ENCODE measurements at places on chromosomes 13 and 19.

GRCh38 chr13:109592770-109593169 is 193.6 kb downstream of the IRS2 start:
- DNase-seq = no peak

GRCh38 chr13:110546926-110547325 is 14.6 kb downstream of the RAB20 start:
- DNase-seq = no peak

GRCh38 chr19:39087907-39088686 is 3.9 kb downstream of the ACP7 start:
- no peak for DNase-seq

- DNase-seq = no peak
These were observed 180.1 kb downstream of the NUFIP1 start for GRCh38 chr13:44809190-44809589.

DNA sequence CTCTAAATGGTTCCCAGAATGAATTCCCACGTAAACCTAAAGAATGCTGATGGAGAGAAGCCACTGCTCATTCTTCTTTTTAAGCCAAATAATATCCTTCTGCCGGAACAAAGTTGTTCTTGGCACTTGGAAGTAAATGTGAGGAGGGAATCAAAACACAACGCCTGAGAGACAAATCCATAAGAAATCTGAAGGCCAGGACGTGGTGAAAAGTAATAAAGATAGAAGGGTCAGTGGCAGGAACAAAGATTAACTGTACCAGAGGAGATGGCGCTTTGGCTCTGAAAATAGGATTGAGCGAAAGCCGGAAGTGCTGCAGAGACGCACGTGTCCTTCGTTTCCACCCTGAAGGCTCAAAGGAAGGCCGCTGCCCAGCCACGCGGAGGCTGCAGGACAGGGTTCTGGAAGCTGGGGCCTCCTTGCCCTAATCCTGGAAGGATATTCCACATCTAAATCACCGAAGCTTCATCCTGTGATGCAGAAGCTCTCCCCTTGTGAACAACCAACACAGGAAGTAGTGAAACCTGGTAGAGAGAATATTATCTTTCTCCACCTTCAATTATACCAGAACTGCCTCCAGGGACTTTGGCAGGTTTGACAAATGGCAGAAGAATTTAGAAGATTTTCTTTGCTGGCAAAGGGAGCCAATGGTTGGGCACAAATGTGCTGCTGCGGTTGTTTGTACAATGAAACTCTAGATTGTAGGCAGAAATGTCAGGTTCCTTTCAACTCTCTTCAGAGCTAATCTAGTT is 214.6 kb upstream of the SERP2 start:
- DNase-seq = no peak

- DNase-seq = no peak
These were observed 4.1 kb upstream of the TLE6 start for GRCh38 chr19:2973229-2973628.

- DNase-seq = no peak
These were observed 18.4 kb downstream of the AMER2 start for GRCh38 chr13:25153736-25154135.

DNA sequence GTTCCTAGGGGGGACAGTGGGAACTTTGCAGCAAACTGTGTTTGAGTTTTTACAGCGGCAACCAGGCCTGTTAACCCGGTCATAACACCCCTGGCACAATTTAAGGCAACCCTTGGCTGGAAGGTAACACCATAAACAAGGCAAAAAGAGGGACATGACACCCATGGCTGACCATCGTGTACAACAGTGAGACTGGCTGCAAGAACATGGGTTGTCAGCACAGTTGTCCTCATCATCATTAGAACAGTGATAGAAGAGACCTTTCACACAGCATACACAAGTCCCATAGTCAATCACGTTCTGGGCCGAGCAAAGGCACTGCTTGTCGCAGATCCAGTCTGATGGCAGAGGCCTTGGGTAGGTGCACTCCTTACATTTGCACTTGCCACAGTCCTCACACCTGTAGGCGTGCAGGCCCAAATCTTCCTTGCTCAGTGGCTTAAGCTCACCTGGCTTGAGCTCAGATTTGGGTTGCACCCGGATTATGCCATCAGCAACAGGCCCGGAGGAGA is 4.1 kb downstream of the SPRY2 start:
- no peak for DNase-seq

DNA sequence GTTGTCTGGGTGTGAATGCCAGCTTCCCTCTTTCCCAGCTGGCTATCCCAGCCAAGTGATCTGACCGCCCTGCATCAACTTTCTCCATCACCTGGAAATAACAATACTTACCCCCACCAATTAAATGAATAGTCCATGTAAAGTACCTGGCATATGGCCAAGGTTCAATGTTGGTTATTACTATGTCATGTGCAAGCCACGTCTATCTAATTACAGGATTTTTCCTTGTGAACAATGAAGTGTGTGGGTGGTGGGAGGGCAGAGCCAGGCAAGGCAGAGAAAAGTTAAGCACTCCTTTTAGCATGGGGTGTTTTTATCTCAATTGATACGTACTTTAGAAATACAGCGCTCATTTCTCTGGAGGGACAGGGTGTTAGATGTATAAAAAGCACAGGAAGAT is 121.1 kb downstream of the NHLRC3 start:
- DNase-seq = no peak

DNA sequence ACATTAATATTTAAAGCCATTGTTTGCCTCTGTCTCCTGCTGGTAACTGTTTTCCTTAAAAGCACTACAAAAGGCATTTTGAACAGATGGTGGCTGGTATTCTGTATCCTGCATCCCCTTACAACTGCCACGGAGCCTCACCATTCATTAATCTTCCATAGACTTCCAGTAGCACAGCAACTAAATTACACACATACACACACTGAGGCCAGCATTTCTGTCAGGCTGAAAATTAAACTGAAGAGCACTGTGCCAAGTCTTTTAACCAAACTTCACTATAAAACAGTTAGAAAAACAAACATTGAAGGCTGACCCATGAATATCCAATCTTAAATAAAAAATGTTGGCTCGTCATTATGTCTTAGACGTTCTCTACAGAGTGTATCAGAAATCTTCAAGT is 697.8 kb downstream of the DACH1 start:
- DNase-seq = no peak

DNA sequence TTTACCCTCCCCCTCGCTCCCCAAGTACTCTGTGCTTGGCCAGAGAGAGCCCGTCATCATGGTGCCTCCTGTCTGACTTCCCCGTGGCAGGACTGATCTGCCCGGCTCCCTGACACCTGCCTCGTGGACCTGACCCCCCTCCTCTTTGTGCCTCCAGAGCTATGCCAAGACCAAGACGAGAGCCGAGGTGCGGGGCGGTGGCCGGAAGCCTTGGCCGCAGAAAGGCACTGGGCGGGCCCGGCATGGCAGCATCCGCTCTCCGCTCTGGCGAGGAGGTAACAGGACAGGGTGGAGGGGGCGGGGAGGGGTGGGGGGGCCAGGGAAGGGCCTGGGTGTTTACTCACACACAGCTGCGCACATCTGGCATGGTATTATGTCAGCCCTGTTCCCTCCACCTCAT is 4.5 kb downstream of the MRPL4 start:
- DNase-seq = no peak

DNA sequence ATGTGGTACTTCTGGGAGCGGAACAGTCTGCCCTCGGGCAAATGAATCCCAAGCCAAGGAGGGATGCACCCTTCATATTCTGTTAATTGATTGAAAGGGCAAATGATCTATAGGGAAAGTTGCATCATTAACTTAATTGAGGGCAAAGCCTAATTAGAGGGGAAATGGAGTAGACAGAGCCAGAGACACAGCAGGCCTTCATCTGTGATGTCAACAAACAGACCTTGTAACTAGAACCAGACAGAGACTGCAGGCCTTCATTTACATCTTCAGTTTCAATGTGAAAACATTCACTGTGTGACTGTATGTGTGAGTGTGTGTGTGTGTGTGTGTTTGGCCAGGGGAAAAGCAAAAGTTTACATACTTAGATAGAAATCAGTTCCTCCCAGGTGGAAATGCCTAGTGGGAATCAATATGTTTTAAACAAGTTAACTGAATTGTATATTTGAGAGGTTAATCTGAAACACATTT is 126.4 kb downstream of the SPRY2 start:
- no peak for DNase-seq

GRCh38 chr13:93231867-93232266 is 5.3 kb downstream of the GPC6 start:
- DNase-seq = no peak

DNA sequence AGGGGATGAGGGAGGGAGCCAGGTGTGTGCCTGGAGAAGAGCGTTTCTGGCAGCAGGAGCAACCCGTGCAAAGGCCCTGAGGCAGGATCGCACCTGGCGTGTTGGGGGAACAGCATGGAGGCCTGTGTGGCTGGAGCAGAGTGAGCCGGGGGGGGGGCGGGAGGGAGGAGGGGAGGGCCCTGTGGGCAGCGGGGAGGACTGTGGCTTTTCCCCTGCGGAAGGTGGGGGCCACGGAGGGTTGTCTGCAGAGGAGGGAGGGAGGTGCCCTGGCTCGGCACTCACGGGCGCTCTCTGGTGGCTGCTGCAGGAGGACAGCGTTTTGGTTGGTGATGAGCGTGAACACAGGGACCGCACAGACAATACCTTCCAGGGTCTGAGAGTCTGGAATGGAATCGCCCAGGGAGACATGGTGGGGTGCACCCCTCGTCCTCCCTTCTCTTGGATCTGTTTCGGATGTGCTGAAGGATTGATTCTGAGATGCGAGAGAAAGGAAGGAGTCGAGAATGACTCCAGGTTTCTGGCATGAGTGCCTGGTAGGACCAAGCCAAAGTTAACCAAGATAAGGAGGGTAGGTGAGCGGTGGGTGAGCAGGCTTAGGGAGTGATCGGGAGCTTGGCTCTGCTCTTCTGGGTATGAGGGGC is 6.5 kb downstream of the RAB11B start:
- peak; percentile 75 for DNase-seq

DNA sequence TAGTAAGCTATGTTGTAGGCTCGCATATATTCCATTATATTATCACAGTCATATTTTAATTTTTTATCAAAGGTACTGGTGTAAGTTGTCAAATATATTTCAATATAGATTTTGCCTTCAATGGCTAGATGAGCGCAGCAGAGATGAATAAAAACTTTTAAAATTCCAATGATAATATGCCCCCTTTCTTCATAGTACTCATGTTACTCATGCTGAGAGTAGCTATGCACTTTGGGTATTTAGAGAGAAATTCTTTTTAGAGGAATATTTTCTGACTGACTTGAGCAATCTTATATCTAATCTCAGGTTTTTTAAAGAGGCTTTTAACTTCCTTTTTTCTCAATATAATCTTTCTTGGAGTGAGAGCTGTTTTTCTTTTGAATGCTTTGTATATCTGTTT is 11.4 kb downstream of the ZNF254 start:
- no peak for DNase-seq

DNA sequence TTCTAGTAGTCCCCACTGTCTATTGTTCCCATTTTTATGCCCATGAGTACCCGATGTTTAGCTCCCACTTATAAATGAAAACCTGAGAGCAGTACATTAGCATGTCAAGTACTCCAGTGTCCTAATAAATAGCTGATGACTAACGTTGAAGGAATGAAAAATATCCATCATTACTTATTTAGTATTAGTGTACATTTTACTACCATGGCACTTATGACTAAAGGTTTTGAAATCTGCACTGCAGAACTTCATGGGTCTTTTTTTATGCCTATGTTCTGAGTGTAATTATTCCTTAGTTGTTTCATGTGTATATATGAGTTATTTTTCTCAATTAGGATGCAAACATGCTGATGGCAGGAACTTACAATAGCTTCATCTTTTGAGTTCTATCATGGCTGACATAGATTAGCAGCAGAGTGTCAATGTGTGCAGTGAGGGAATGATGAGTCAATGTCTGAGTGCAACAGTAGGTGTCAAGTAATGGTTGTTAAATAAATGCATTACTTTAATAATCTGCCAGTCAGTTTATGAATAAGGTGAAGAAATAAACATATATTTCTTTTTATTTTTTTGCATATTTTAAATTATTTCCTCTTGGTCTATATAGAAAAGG is 188.4 kb downstream of the ITGBL1 start:
- DNase-seq = no peak

GRCh38 chr13:112530861-112531260 is 57.1 kb downstream of the TUBGCP3 start:
- no peak for DNase-seq

GRCh38 chr13:99909097-99909835 is 62.3 kb downstream of the ZIC5 start:
- no peak for DNase-seq

DNA sequence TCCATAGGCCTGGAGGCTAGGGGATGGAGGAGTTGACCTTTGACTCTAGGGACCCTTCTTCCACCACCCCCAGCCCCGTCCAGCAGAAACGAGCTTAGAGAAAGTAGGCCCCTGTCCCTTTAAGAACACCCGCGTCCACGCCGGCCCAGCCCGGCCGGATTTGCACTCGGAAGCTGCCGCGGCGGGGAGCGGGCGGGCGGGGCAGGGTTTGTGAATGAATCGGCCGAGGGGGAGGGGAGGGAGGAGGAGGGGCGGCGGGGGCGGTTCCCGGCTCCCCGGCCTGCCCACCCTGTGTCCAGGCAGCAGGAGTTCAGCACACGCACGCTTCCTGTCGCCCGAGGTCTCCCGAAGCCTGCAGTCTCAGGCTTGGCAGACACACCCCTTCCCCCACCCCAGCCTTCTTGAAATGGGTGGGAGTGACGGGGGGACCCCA is 1.5 kb downstream of the UNC13A start:
- DNase-seq = no peak

DNA sequence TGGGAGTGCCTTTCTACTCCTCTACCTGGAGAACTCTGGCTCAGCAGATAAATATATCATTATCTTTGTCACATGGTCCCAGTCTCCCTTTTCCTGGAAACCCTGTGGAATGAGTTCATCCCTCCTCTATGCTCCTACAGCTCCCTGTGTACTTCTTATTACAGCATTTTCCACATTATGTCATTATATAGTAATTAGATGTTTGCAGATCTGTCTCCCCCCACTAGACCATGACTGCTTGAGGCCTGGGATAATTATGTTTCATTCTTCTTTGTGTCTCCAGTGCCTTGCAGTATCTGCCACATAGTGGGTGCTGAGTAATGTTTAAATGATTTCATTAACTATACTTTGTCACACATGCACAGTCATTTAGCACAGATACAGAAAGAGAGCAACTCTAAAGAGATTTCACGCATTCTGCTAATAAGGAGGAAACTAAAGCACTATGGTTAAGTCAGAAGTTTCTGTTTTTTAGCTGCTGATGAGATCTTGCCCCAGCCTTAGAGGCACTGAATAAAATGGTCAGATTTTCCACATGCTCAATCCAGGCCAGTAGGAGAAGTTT is 66.1 kb upstream of the DIAPH3 start:
- DNase-seq = no peak

All from liver (tissue), 10 donors.